Panc1 (cell line): ENCODE measurements at places on chromosomes 16 and 17. TPM values are rescaled to one million over a fixed set of nuclear protein-coding genes. Genes with fewer than 3 reads are reported as not detected.
A peak's percentile ranks its signal among the peaks of the same experiment; 100 is the strongest.

GRCh38 chr17:7437950-7438614, 1.2 kb upstream of the FGF11 start:
- no peaks in the 10 kb centered on the region for H3K27me3 ChIP-seq
- no peak overlapping the region for H3K27ac ChIP-seq
- H3K36me3 ChIP-seq, result no peaks in the 10 kb centered on the region
- H3K4me1 ChIP-seq, result peaks cover 12% of the 10 kb centered on the region
- no peak overlapping the region for H3K4me3 ChIP-seq

GRCh38 chr16:53435066-53435688, 906 bp downstream of the RBL2 start:
- no peaks in the 10 kb centered on the region; the same call in 1 of the 2 replicates for H3K36me3 ChIP-seq
- peak overlapping the region; percentile 76 for H3K27ac ChIP-seq
- H3K4me1 ChIP-seq, result peaks cover 5% of the 10 kb centered on the region; the same call in 1 of the 2 replicates
- peak overlapping the region; percentile 93 for H3K4me3 ChIP-seq

- DNase-seq, result no peak
- no peaks in the 10 kb centered on the region for H3K36me3 ChIP-seq
- peaks cover 25% of the 10 kb centered on the region for H3K4me1 ChIP-seq
- H3K4me3 ChIP-seq, result no peak overlapping the region
These were observed 5.0 kb upstream of the TIMP2 start for GRCh38 chr17:78929908-78930775.

GRCh38 chr17:64336760-64337413, 53.8 kb downstream of the PECAM1 start:
- no peaks in the 10 kb centered on the region for H3K27me3 ChIP-seq
- H3K4me3 ChIP-seq, result no peak overlapping the region
- H3K4me1 ChIP-seq, result no peaks in the 10 kb centered on the region
- no peak overlapping the region for H3K27ac ChIP-seq
- H3K36me3 ChIP-seq, result no peaks in the 10 kb centered on the region

- H3K27ac ChIP-seq, result no peak overlapping the region
- no peaks in the 10 kb centered on the region for H3K4me1 ChIP-seq
- no peaks in the 10 kb centered on the region for H3K36me3 ChIP-seq
- H3K4me3 ChIP-seq, result no peak overlapping the region
- no peak for DNase-seq
- H3K27me3 ChIP-seq, result no peaks in the 10 kb centered on the region; the same call in 1 of the 2 replicates
These were observed 309.4 kb upstream of the CDH5 start for GRCh38 chr16:66057057-66057456.

- H3K27me3 ChIP-seq, result no peaks in the 10 kb centered on the region
- no peaks in the 10 kb centered on the region for H3K36me3 ChIP-seq
- DNase-seq, result no peak
- no peaks in the 10 kb centered on the region for H3K4me1 ChIP-seq
These were observed 58.7 kb upstream of the NOL11 start for GRCh38 chr17:67659028-67659427.

DNA sequence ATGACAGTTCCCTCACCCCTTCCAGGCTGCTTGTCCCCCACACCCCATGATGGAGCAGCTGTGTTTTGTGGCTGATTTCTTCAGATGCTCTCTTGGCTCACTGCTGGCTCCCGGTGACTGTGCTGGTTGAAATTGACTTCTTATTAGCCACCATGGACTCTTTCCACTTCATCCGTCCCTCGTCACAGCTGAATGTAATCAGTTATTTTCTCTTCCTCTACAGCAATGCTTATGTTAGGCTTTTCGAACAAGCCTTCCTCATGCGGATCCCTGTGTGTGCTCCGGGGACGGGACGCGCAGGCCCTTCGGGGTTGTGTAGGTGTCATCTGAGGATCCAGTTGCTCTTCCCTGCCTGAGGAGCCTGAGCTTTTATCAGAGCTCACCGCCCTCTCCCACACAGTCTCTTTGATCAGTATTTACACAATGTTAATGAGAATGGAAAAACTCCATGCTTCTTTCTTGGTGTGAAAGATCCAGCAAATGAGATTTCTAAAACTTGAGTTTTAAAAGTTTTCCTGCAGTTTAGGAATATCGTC, 87.5 kb downstream of the RPTOR start:
- H3K27ac ChIP-seq, result no peak overlapping the region
- H3K27me3 ChIP-seq, result no peaks in the 10 kb centered on the region
- H3K4me1 ChIP-seq, result no peaks in the 10 kb centered on the region
- no peak overlapping the region for H3K4me3 ChIP-seq
- DNase-seq, result no peak
- H3K36me3 ChIP-seq, result no peaks in the 10 kb centered on the region

- DNase-seq, result no peak
- peaks cover 10% of the 10 kb centered on the region for H3K4me1 ChIP-seq
These were observed 223.4 kb upstream of the TNRC6C start for GRCh38 chr17:77735081-77735565.

GRCh38 chr17:7223375-7223774, 3.6 kb downstream of the ACADVL start:
- H3K4me3 ChIP-seq, result no peak overlapping the region
- H3K4me1 ChIP-seq, result peaks cover 57% of the 10 kb centered on the region
- H3K36me3 ChIP-seq, result peaks cover 5% of the 10 kb centered on the region; the same call in 1 of the 2 replicates

DNA sequence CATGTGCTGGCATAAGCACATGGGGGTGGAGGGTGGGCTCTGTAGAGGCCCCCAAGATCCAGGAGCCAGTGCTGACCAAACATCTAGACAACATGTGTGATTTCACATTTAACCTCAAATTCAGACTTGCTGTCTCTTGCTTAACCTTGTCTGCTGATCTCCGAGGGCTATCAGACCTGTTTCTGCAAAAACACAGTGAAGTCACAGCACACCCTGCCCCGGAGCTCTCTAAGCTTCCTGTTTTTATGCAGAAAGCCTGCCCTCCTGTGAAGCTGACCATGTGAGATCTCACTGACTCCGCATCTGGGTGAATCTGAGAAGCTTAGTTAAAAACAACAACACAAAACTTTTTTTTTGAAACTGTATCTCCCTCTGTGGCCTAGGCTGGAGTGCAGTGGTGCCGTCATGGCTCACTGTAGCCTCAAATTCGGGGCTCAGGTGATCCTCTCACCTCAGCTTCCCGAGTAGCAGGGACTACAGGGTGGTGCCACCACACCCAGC, 6.6 kb upstream of the DPEP2 start:
- no peak for DNase-seq
- no peak overlapping the region for H3K27ac ChIP-seq
- H3K27me3 ChIP-seq, result no peaks in the 10 kb centered on the region
- H3K4me1 ChIP-seq, result no peaks in the 10 kb centered on the region
- H3K36me3 ChIP-seq, result no peaks in the 10 kb centered on the region
- no peak overlapping the region for H3K4me3 ChIP-seq

- H3K4me1 ChIP-seq, result peaks cover 32% of the 10 kb centered on the region
- no peaks in the 10 kb centered on the region for H3K27me3 ChIP-seq
- no peak for DNase-seq
These were observed 2.5 kb upstream of the VASN start for GRCh38 chr16:4369007-4369733.

- no peaks in the 10 kb centered on the region for H3K36me3 ChIP-seq
- DNase-seq, result no peak
- H3K27me3 ChIP-seq, result no peaks in the 10 kb centered on the region
- no peak overlapping the region for H3K27ac ChIP-seq
- peaks cover 14% of the 10 kb centered on the region for H3K4me1 ChIP-seq
These were observed 39.2 kb downstream of the CYTH1 start for GRCh38 chr17:78742901-78743300.

GRCh38 chr17:50426814-50427787, 1.1 kb downstream of the ACSF2 start:
- peak overlapping the region; percentile 58 for H3K4me3 ChIP-seq
- DNase-seq, result no peak
- H3K36me3 ChIP-seq, result no peaks in the 10 kb centered on the region; the same call in 1 of the 2 replicates
- H3K27me3 ChIP-seq, result no peaks in the 10 kb centered on the region
- H3K4me1 ChIP-seq, result peaks cover 20% of the 10 kb centered on the region

DNA sequence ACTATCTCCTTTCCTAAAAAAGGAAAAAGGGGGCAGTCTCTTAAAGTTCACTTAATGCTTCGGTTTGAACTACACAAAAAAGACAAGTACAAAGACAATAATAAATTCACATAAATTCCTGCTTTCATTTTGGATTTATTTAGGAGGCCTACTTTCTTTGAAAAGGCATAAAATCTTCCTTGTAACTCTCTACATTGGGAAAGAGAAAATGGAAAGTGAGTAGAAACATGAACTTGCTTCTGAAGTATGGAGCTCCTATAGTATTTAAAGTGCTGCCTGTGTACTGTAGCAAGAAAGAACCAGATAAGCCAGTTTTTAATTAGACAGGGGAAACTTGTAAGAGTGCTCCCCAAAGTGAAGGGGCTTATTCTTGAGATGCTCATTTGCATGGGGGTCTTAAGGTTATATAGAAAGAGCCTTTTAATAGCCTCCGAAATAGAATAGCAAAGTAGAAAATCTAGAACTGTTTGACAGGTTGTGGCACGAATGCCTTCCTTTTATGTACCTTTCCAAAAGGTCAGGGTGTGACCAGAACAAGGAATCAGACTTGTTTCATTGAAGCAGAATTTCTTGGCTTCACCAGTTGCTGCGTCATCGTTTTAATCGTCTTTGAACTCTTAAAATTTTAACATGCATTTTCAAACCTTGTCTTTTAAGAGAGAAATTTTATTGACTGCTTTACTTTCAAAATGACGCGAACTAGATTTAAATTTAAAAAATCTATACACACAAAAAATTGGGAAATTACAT, 12.9 kb downstream of the GAN start:
- no peak for DNase-seq
- no peaks in the 10 kb centered on the region for H3K27me3 ChIP-seq
- H3K4me1 ChIP-seq, result no peaks in the 10 kb centered on the region
- no peak overlapping the region for H3K27ac ChIP-seq
- no peaks in the 10 kb centered on the region for H3K36me3 ChIP-seq
- no peak overlapping the region for H3K4me3 ChIP-seq

DNA sequence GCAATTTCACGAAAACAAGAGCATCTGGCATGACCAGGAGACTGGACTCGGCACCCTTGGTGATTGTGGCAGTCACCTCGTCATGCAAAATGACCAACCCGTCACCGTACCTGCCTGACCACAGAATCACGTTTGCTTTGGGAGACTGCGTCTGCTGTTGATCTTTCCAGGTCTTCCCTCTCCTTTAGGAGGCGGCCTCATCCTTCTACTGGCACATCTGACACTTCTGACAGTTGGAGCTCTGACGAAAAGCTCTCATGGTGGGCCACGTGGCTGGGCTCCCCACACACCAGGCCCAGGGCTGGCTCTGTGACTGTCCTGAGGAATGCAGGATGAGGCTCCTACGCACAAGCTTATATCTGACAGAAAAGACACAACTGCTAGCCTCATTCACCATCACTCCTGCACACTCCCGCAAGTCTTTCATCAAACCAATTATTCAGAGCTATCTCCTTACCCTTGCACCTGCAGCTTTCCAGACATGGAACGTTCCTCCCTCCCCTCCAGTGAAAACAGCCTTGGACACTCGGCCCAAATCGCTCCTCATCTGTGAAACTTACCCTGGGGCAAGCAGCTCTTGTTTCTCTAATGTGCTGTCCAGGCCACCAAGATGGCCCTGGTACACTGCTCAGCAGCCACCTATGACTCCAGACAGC, 3.6 kb downstream of the TRAP1 start:
- H3K4me3 ChIP-seq, result no peak overlapping the region
- no peaks in the 10 kb centered on the region for H3K27me3 ChIP-seq
- H3K4me1 ChIP-seq, result peaks cover 4% of the 10 kb centered on the region
- no peaks in the 10 kb centered on the region; the same call in 1 of the 2 replicates for H3K36me3 ChIP-seq
- DNase-seq, result no peak

- DNase-seq, result no peak
- H3K36me3 ChIP-seq, result no peaks in the 10 kb centered on the region
- H3K4me3 ChIP-seq, result no peak overlapping the region
- H3K27me3 ChIP-seq, result no peaks in the 10 kb centered on the region
These were observed 68.8 kb downstream of the GSG1L start for GRCh38 chr16:27994686-27995085.

DNA sequence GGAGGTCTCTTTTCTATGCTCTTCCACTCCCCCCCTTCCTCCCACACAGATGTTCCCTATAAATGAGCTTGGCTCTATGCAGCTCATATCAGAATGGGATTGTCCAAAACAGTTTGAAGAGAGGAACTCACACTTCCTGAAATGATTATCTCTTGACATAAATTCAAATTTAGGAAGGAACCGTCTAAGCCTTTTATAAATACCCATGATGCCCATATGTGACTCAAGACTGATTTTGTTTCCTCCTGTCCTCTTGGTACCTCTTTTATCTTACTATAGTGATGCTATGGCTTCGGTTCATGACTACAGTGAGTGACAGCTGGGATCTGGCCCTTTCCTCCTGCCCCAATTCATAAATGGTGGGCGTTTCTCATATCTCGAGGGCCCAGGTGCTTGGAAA, 16.6 kb upstream of the TERF2 start:
- H3K36me3 ChIP-seq, result no peaks in the 10 kb centered on the region
- peaks cover 51% of the 10 kb centered on the region for H3K4me1 ChIP-seq
- no peak for DNase-seq
- peak overlapping the region; percentile 95 for H3K27ac ChIP-seq

GRCh38 chr16:84084570-84085270, 32.0 kb downstream of the MBTPS1 start:
- peaks cover 7% of the 10 kb centered on the region for H3K36me3 ChIP-seq
- H3K4me3 ChIP-seq, result no peak overlapping the region
- peak; percentile 57 for DNase-seq
- no peaks in the 10 kb centered on the region for H3K27me3 ChIP-seq

DNA sequence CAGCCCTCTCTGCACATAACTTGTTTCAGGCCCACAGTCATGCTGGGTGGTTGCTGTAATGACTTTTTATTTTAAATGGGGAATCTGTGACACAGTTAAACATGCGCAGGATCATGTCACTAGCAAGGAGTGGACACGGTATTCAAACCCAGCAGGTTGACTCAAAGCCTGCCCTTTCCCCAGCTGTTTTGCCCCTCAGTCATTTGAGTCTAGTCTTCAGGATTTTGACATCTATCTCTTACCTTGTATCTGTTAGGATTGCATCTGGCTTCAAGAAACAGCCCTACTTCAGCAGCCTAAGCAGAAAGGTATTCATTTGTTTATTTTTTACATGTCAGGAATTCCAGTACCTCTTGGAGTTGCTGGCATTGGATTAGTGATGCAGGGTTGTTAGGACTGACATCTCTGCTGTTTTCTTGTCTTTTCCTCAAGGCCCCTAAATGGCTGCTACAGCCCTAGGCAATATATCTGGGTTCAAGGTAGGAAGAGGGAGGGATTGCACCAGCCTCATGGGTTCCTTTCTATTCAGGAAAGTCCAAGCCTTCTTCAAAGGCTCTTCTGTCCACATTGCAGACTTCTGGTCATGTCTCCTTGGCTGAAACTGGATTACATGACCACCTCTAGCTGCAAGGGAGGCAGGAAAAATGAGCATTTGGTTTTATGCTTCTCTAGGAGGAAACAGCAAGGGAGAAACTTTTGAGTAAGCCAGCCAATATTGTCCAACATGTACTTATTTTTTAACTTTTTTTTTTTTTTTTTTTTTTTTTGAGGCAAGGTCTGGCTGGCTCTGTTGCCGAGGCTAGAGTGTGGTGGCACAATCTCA, 22.8 kb downstream of the ABCC1 start:
- H3K4me3 ChIP-seq, result no peak overlapping the region
- 0 out of 2 replicates have a peak, but pooled peaks cover 2% of the 10 kb centered on the region for H3K36me3 ChIP-seq
- H3K27ac ChIP-seq, result peak overlapping the region; percentile 58
- peaks cover 32% of the 10 kb centered on the region for H3K4me1 ChIP-seq
- H3K27me3 ChIP-seq, result no peaks in the 10 kb centered on the region

NTN1 gene
- total RNA-seq, result 14.5 TPM

ITGAX gene
- 0.49 TPM for total RNA-seq

HSD3B7 gene
- 5.4 TPM for total RNA-seq

PRSS8 gene
- total RNA-seq, result 0.15 TPM

SHCBP1 gene
- 22.2 TPM for total RNA-seq

TPSAB1 gene
- not detected for total RNA-seq

YBX2 gene
- total RNA-seq, result 54.9 TPM

ADAMTS18 gene
- total RNA-seq, result not detected

TMC7 gene
- total RNA-seq, result 5.1 TPM

ATAD5 gene
- 11.5 TPM for total RNA-seq

KRT9 gene
- not detected for total RNA-seq

RRAD gene
- total RNA-seq, result 4.3 TPM

CRYM gene
- total RNA-seq, result 0.41 TPM

GPR179 gene
- 0.03 TPM for total RNA-seq
